ENCODE measurements at places on chromosomes 1 and 21. TPM values are rescaled to one million over a fixed set of nuclear protein-coding genes. Genes with fewer than 3 reads are reported as not detected.

Gene KRTAP19-1
- not detected for polyA plus RNA-seq

DNA sequence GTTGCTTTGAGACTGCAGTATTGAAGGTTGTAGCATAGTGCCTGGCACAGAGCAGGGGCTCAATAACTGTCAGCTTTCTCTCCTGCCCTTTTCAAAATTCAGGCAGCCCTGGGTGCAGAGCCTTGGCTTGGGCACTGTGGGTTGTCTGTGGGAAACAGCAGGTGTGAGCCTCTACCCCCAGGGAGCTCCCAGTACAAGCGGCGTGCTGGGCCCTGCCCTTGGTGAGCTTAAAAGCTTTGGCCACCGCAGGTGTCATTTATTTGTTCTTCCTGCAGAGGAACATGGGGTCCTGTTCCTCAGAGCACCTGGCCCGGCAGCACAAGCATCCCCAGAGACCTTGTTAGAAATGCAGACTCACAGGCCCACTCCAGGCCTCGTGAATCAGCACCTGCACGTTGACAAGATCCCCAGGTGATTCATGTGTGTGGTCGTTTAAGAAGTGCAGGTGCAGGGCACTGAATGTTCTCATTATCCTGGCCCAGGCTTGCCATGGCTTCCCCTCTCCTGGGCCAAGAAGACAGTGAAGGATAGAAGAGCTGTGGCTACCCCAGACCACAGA is 29.9 kb upstream of the IGSF21 start:
- DNase-seq = no peak

DNA sequence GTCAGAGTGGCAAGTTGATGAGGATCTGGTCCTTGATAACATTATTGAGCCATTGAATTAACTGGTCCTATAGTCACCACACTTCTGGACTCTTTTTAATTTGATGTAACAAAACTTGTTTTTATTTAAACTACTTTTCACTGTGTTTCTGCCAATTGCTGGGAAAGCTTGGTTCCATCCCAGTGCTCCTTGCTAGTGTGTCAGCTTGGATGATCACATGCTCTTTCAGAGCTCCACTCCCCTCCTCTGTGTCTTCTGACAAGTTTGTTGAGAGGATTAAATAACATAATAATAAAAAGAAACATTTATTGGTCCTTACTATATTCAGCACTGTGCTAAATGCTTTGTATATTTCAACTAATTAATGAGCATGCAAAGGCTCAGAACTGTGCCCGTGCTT is 448.5 kb upstream of the B3GALT2 start:
- no peak for DNase-seq

- no peak for DNase-seq
These were observed 8.0 kb upstream of the EYA3 start for GRCh38 chr1:28096210-28097099.

GRCh38 chr1:162663086-162663485 is 30.8 kb downstream of the DDR2 start:
- DNase-seq = no peak

Gene UBXN10
- polyA plus RNA-seq = 0.27 TPM

All from GM23338 (cell line).